ENCODE measurements at places on chromosomes 6 and 20. TPM values are rescaled to one million over a fixed set of nuclear protein-coding genes. Genes with fewer than 3 reads are reported as not detected.
A peak's percentile ranks its signal among the peaks of the same experiment; 100 is the strongest.

DNA sequence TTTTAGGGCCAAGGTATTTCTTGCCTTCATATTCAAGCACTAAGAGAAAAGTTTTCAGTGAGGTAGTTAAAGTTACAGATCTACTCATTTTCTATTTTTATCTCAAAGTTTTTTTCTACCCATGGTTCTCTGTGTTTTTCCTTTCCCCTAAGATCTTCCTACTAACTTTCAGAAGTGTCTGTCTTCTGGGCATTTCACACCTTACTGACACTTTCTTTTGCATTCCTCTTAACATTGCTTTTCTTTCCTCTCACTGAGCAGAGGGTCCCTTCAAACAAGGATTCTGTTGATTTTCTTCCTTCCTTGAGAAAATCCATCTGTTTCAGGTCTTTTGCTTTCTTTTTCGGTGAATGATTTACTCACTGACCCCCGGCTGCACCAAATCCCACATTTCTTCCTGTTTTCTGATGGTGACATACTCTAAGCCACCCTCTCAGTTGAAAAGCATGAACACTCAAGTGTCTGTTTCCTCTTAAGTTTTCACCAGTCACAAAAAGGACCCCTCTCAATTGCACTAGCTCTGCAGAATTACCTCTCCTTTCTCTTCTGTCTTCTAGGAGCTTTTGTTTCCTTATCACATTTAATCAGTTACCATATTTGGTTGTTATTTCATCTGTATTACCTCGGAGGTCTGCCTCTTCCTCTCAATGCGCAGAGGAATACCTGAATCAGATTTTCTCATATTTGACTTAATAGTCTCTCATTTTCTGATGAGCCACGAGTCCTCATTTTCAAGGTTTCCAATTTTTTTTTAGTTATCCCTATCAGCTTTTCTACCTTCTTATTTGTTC lies 73.5 kb upstream of the RNF217 start:
- H3K4me1 ChIP-seq = no peaks in the 10 kb centered on the region
- DNase-seq = no peak
- H3K27me3 ChIP-seq = no peaks in the 10 kb centered on the region
- no peaks in the 10 kb centered on the region for H3K36me3 ChIP-seq
- no peak overlapping the region for H3K27ac ChIP-seq

DNA sequence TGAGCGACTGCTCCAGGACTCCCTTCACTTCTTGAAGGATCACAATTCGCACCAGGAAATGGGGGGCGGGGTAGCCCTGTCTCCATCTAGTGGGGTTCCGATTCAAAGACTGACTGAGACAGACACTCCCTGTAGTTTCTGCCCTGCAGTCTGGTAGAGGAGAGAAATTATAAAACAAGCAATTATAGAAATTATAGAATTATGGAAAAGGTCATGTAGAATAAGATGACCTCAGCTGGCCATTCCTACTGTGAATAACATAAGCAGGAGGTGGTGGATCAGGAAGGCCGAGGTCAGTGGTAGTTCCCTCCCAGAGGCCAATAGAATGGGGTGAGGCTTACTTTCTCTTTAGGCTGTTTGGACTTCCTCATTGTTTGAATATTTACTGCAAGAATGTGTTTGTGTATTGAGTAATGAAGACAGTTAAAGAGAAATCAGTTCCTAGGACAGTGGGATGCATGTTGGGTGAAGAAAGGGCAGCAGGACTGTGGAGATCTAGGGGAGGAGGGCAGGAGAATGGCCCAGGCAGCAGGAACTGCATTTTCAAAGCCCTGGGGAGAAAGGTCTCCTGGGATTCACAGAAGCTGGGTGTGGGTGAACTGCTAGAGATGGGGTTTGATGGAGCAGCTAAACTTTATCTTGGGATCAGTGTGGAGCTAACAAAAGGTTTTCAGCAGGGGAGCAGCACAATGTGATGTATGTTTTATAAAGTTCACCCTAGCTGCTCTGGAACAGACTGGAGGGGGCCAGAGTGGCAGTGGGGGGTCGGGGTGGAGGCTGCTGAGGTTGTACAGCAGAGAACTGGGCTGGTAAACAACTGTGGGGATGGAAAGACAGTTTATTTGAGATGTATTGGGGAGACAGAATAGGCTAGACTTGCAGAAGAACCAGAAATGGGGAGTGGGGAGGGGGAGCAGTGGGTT lies 2.1 kb downstream of the ZNF341 start:
- H3K4me1 ChIP-seq = peaks cover 16% of the 10 kb centered on the region
- DNase-seq = no peak
- no peaks in the 10 kb centered on the region for H3K27me3 ChIP-seq
- no peak overlapping the region for H3K27ac ChIP-seq
- no peaks in the 10 kb centered on the region for H3K36me3 ChIP-seq

GRCh38 chr6:170266061-170266825 lies 24.6 kb downstream of the DLL1 start:
- H3K36me3 ChIP-seq = no peaks in the 10 kb centered on the region
- no peak for DNase-seq
- H3K4me3 ChIP-seq = no peak overlapping the region
- H3K27ac ChIP-seq = no peak overlapping the region
- no peaks in the 10 kb centered on the region for H3K27me3 ChIP-seq
- peaks cover 2% of the 10 kb centered on the region for H3K4me1 ChIP-seq

DNA sequence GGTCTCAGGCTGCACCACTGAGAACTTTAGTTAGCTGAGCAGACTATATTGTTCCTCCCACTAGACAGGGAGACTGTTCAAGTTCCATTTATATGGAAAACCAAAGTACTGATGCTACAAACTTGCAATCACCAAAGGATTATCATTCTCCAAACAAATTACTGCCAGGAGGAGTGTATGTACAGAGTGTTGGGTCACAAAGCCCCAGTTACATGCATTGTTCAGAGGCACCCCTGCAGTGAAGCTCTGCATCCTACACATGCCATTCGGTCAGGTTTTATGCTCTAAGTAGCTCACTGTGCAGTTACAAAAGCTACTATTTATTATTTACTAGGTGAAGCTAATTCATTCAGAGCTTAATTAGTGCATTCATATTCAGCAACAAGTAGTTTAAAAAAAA lies 75.8 kb downstream of the SMLR1 start:
- no peak overlapping the region for H3K27ac ChIP-seq
- no peak for DNase-seq
- no peaks in the 10 kb centered on the region for H3K27me3 ChIP-seq
- no peaks in the 10 kb centered on the region for H3K36me3 ChIP-seq
- no peak overlapping the region for H3K4me3 ChIP-seq

GRCh38 chr20:61744691-61745396 lies 320.8 kb downstream of the TAF4 start:
- no peaks in the 10 kb centered on the region for H3K36me3 ChIP-seq
- no peaks in the 10 kb centered on the region for H3K27me3 ChIP-seq
- H3K27ac ChIP-seq = no peak overlapping the region
- H3K4me3 ChIP-seq = no peak overlapping the region
- no peaks in the 10 kb centered on the region for H3K4me1 ChIP-seq

LY6G6D gene
- total RNA-seq = not detected

- DNase-seq = no peak
- H3K4me1 ChIP-seq = no peaks in the 10 kb centered on the region
- H3K4me3 ChIP-seq = no peak overlapping the region
- H3K27me3 ChIP-seq = no peaks in the 10 kb centered on the region
- H3K27ac ChIP-seq = no peak overlapping the region
Observed at GRCh38 chr20:37425103-37425625, 79.2 kb downstream of the SRC start.

DNA sequence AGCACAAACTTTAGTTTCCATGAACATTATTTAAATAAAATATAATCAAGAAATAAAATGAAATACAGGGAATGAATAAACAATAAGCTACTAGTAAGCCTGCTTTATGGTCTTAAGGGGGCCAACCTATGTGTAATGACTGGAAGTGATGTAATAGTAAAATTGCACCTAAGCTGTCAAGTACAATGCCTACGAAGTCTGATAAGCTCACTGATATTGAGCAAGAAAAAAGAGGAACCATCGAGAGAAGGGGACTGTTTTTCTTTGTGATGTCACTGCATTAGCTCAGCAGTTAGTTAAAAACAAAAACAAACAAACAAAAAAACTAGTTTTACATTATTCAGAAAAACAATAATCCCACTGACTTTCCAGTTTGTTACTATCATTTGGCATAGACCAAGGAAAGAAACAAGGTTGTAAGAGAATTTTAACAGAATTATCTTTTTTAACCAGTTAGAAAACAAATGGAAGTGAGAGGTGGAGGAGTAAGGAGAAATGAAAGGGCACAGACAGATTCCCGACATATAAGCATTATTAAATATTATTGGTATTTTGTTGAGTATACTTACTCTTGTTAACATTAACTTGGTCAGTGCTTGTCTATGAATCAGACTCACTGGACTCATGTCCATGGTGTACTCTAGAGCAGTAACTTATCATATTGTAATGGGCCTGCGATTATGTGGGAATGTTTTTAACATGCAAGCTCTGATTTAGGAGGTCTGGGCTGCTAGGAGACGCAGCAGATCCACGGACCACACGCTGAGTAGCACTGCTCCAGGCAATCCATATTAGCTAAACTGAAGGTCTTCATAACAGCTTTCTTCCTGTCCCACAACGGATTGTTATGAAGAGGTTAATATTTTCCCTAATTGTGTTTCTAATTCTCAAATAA lies 99.6 kb upstream of the HMGCLL1 start:
- no peaks in the 10 kb centered on the region for H3K4me1 ChIP-seq
- H3K4me3 ChIP-seq = no peak overlapping the region
- H3K27ac ChIP-seq = no peak overlapping the region
- H3K27me3 ChIP-seq = no peaks in the 10 kb centered on the region
- DNase-seq = no peak
- no peaks in the 10 kb centered on the region for H3K36me3 ChIP-seq

GRCh38 chr6:105484238-105485161 lies 81.6 kb upstream of the PREP start:
- no peaks in the 10 kb centered on the region for H3K36me3 ChIP-seq
- no peaks in the 10 kb centered on the region for H3K27me3 ChIP-seq
- H3K27ac ChIP-seq = peak overlapping the region; percentile 42

MOG gene
- not detected for total RNA-seq

ZC2HC1B gene
- total RNA-seq = not detected

DNA sequence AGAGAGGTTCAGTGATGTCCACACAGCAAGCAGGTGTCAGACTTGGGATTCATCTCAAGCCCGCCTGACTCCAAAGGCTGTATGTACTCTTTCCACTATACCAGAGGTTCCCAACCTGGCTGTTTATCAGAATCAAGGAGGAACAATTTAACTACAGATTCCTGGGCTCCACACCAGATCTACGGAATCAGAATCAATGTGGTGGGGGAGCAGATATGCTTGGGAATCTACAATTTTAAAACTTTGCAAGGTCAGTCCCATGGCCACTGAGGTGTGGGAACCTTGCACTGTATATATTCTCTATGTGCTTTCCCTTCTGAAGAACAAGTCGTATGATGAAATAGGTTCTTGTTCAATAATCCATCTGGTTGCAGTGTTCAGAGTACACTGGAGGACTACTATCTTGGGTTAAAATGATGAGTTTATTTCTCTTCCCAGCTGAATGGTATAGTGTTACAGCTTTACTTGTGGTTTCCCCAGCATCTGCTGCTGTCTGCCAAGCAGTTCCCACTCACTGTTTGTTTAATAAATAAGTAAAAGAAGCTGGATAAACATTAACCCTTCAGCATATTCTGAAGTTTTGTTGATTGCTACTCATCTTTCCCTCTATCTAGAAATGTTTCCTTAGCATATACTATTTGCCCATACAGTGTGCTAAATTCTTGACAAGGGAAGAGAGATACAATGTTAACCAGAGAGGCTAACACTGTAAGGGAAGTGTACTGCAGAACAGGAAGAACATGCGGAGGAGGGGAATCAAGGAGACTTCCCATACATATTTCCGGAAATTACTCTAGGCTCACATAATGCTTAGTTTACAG lies 9.9 kb downstream of the TTI1 start:
- H3K4me3 ChIP-seq = no peak overlapping the region
- no peaks in the 10 kb centered on the region for H3K4me1 ChIP-seq
- no peak overlapping the region for H3K27ac ChIP-seq
- DNase-seq = no peak

GPR6 gene
- not detected for total RNA-seq

GRCh38 chr6:138205437-138206094 lies 12.7 kb downstream of the PBOV1 start:
- no peaks in the 10 kb centered on the region for H3K36me3 ChIP-seq
- H3K27me3 ChIP-seq = peaks cover 3% of the 10 kb centered on the region
- DNase-seq = no peak

- no peak overlapping the region for H3K27ac ChIP-seq
- no peak for DNase-seq
- no peaks in the 10 kb centered on the region for H3K27me3 ChIP-seq
- no peaks in the 10 kb centered on the region for H3K4me1 ChIP-seq
Observed at GRCh38 chr6:150977281-150977680, 111.8 kb downstream of the MTHFD1L start.

NCOA5 gene
- 20.1 TPM for total RNA-seq

DEFB124 gene
- total RNA-seq = not detected

- H3K36me3 ChIP-seq = no peaks in the 10 kb centered on the region
- no peaks in the 10 kb centered on the region for H3K27me3 ChIP-seq
- no peak for DNase-seq
- H3K27ac ChIP-seq = no peak overlapping the region
- no peak overlapping the region for H3K4me3 ChIP-seq
Observed at GRCh38 chr6:48996461-48997119, 466.5 kb downstream of the MMUT start.

GRCh38 chr6:44671333-44671732 lies 283.8 kb downstream of the CDC5L start:
- H3K36me3 ChIP-seq = no peaks in the 10 kb centered on the region
- no peaks in the 10 kb centered on the region for H3K27me3 ChIP-seq
- no peaks in the 10 kb centered on the region for H3K4me1 ChIP-seq
- H3K27ac ChIP-seq = no peak overlapping the region

- no peaks in the 10 kb centered on the region for H3K4me1 ChIP-seq
- H3K36me3 ChIP-seq = no peaks in the 10 kb centered on the region
- no peak for DNase-seq
Observed at GRCh38 chr20:62019881-62020492, 45.7 kb downstream of the TAF4 start.

PAK5 gene
- total RNA-seq = not detected

FAM217A gene
- not detected for total RNA-seq

AGPAT1 gene
- total RNA-seq = 23.9 TPM

SLC22A3 gene
- total RNA-seq = 0.67 TPM

GRCh38 chr6:109204511-109204910 lies 109.2 kb downstream of the CEP57L1 start:
- no peak for DNase-seq
- no peaks in the 10 kb centered on the region for H3K36me3 ChIP-seq
- no peaks in the 10 kb centered on the region for H3K27me3 ChIP-seq
- no peak overlapping the region for H3K27ac ChIP-seq
- no peak overlapping the region for H3K4me3 ChIP-seq
- H3K4me1 ChIP-seq = no peaks in the 10 kb centered on the region

DNA sequence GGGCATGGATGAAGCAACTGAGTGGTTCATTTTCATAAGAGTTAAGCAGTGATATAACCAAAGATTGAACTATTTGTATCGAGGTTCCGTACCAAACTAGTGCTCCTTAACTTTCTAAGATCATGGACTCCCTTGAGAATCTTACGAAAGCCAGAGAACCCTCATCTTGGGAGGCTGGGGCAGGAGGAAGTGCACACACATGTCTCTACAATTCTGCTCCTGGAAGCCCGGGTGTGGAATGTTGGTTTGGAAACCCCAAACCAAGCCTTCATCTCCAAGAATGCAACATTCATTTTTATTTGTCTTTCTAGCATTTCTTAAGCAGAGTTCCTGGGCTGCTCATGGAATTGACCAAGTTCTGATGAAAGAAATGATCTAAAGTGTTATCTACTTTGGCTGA lies 250.5 kb upstream of the PRND start:
- DNase-seq = no peak
- peaks cover 5% of the 10 kb centered on the region for H3K27me3 ChIP-seq
- no peak overlapping the region for H3K4me3 ChIP-seq

Measured in CD4-positive, CD25-positive, alpha-beta regulatory T cell (primary cell).